ENCODE measurements at places on chromosomes 2 and 18.

- no peak for DNase-seq
Measured at GRCh38 chr18:62453864-62454263, 69.0 kb upstream of the ZCCHC2 start.

GRCh38 chr2:127051116-127052056 lies 55.6 kb downstream of the BIN1 start:
- no peak for DNase-seq

GRCh38 chr2:221997100-221997499 lies 301.7 kb downstream of the PAX3 start:
- no peak for DNase-seq

GRCh38 chr2:20507166-20507692 lies 60.4 kb downstream of the RHOB start:
- no peak for DNase-seq

DNA sequence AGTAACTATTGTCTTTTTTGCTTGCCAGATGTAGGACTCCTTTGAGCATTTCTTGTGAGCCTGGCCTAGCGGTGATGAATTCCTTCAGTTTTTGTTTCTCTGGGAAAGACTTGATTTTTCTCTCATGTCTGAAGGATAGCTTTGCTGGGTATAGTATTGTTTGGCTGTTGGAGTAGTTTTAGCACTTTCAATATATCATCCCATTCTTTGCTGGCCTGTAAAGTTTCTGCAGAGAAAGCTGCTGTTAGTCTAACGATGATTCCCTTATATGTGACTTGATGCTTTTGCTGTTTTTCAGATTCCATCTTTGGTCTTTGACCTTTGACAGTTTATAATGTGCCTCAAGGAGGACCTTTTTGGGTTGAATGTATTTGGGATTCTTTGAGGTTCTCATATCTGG lies 12.7 kb downstream of the ZDBF2 start:
- no peak for DNase-seq

DNA sequence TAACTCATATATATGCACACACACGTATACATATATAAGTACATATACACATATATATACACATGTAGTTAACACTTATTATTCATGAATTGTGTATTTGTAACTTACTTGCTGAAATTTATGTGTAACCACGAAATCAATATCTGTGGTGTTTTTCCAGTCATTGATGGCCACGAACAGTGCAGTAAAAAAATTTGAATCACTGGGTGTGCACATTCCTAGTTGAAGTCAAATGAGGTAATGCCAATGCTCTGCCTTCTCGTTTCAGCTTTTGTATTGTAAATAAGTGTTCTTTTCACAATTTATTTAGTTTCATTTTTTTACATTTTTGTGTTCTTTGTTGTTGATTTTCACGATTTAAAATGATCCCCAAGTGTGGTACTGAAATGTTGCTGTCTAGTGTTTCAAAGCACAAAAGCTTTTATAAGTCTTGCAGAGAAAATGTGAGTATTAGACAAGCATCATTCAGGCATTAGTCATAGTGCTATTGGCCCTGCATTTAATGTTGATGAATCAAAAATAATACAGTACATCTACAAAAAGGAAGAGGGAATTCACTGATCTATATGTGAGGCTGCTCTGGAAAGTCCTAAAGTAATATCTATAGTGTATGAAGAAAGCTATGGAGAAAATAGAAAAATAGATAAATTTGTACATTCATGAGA lies 419.0 kb downstream of the DSC3 start:
- no peak for DNase-seq

DNA sequence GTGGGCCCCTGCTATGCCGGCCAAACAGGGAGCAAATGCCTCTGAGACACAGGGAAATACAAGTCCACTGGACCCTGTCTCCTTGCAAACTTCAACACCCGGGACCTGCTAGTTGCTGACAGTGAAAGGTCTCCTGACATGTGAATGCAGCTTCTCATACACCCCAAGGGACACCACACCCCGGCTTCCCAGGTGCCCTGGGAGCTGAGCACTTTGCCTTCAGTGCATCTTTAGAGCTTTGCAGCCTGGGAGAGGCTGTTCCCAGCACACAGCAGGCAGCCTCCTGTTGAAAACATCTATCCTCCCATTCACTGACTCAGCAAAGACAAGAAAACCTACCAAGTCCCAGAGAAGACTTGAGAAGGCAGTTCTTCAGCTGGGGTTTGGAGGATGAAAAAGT lies 143.4 kb downstream of the COL6A3 start:
- no peak for DNase-seq

DNA sequence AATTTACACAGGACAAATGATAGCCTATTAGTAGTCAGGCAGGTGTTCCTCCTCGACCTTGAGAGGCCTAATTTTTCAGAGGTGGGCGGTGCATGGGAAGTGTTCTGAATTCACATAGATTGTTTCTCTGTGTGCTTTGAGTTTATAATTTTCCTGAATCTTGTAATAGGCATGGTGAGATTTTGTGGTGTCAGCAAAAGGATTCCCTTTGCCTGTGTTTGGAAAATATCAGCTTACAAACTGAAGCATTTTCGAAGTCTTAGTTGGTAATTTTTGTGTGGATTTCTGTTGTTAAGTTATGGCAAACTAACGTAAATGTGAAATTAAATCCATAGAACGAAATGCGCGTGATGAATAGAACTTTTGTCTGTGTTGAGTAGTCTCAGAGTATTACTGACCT lies 194.0 kb upstream of the RBMS1 start:
- peak; percentile 24 for DNase-seq

GRCh38 chr2:52288596-52288995 lies 1256.7 kb upstream of the NRXN1 start:
- no peak for DNase-seq

DNA sequence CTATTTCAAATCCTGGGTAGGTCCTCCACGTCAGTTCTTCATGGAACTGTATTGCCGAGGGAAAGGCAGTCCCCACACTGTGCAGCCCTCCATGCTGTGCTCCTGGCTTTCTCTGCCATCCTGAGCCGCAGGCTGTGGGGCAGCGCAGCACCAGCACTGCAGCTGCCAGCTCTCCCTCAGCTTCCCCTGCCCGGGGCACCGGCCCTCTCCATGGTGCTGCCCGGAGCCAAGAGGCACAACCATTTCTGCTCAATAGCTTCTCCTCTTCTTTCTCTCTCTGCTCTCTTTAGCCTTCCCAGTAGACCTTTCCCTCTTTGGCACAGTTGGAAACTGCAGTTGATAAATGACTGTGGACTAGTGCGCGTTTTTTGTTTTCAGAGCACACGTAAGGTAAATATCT lies 12.1 kb downstream of the ANKRD23 start:
- DNase-seq = no peak

DNA sequence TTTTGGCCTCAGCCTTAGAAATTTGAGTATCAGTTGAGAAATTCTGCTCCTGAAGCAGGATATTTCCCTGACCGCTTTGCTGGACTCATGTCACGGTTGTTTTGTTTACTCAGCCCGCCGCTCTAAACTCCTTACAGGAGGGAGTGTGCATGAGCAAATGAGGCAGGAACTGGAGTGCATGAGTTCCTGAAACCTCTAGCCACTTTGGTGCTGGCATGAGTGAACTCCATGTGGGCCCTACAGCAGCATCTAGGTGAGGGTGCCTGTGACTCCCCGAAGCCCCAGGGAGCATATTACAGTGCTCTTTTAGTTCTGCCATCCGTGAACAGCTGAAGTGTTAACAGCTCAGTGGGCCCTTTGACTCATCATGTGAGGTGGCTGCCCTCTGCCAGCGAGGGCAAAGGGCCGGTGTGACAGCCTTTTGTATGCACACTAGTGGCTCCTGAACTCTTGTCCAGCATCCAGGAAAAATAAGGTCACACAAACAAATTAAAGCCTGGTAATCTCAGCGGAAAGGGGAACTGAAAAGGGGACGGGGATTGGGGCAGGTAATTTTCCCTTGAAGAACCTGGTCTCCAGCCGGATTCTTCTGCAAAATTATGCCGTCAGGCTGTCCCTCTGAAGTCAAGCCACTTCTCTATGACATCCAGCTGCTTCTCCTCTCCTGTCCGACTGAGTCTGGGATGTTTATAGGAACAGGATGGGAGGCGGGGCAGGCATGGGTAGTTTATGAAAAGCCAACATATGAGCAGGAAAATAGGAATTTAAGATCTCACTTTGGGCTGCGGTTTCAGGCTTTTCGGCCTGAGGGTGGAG lies 1668.7 kb downstream of the SUCLG1 start:
- peak; percentile 35 for DNase-seq

DNA sequence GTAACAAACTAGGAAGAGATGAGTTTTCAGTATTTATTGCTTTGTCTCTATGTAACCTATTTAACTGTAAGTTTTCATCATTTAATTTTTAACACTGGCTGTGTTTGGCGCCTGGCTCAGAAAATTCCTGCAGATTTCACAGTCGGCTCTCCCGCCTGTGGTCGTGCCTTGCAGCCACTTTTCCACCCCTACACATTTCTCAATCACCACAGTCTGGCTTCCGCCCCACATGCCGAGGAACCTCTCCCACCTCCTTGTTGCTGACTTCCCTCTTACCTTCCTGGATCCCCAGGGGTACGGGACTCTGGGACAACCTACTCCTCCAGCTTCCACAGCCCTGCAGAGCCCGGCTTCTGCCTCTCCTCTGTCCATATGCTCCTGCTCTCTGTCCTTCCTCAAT lies 41.6 kb upstream of the MGAT4A start:
- DNase-seq = no peak

- no peak for DNase-seq
Measured at GRCh38 chr2:238655198-238655860, 192.6 kb upstream of the TWIST2 start.

GRCh38 chr2:98137196-98137595 lies 50.2 kb downstream of the VWA3B start:
- DNase-seq = no peak

DNA sequence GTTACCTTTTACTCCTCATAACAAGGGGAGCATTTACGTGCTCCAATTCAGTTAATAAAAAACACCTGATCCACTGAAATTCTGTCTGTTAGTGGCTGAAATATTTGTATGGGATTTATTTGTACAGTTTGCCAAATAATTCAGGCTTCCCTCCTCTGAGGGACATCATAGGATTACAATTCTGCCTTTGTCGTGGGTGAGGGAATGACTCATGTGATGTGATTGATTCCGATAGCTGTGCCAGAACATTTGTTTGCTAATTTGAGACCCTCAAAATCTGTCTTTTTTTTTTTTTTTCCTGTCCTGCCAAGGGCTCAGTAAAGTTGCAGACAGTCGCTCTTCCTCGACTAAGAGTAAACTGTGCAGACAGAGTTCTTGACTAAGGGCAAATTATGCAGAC lies 612.6 kb upstream of the CDH2 start:
- DNase-seq = no peak

DNA sequence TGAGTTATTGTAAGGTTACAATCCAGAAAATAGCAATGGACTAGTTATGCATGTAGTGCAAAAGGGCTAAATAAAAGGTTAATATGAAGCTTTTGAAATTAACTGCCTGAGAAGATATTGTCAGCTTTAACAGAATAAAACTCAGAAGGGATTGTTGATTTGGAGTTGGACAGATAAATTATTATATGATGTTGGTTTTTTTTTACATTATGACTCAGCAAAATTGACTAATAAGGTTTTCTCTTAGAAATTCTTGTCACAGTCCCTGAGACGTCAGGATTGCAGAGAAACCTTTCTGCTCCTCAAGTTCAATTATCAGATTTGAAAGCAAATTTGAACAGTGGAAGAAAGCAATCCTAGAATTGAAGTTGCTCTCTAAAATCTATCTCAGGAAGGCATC lies 946.9 kb downstream of the CBLN2 start:
- DNase-seq = no peak

GRCh38 chr18:68780802-68781635 lies 16.9 kb upstream of the CCDC102B start:
- no peak for DNase-seq

DNA sequence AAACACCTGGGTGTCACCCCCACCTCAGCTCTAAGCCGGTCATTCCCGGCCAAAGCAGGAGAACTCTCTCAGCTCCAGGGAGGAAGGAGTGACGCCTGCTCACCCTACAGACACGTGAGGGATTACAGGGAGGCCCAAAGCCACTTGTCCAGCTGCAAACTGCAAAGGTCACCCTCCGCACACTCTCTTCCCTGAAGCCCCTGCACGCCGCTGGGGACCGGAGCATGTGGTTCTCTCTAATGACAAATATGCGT lies 108.0 kb upstream of the ID2 start:
- DNase-seq = no peak

DNA sequence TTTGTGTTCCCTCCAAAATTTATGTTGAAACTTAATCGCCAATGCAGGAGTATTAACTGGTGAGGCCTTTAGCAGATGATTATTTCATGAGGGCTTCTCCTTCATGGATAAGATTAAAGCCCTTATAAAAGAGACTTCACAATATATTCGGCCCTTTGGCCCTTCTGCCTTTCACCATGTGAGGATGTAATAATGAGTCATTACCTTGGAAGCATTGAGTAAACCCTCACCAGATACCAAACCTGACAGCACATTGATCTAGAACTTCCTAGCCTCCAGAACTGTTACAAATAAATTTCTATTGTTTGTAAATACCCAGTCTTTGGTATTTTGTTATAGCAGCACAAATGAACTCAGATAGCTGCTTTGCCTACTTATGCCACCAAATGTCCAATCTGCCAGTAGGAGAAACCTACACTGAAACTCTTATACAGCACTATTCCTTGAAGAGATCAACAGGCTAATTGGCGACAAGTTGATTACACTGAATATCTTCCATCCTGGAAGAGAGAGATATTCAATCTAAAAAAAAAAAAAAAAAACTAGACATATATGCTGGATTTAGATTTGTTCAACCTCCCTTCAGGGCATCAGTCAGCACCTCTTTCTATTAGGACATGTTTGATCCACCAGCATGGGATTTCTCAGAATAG lies 125.9 kb upstream of the COL5A2 start:
- DNase-seq = no peak

- DNase-seq = no peak
Measured at GRCh38 chr2:69288429-69288828, 98.6 kb downstream of the GFPT1 start.

GRCh38 chr2:222465746-222466145 lies 41.4 kb downstream of the SGPP2 start:
- no peak for DNase-seq

GRCh38 chr2:196454492-196454891 lies 185.0 kb upstream of the CCDC150 start:
- DNase-seq = no peak

GRCh38 chr18:2985628-2986027 lies 27.3 kb downstream of the LPIN2 start:
- DNase-seq = no peak

GRCh38 chr2:226794751-226795171 lies 4.9 kb downstream of the IRS1 start:
- no peak for DNase-seq

- no peak for DNase-seq
Measured at GRCh38 chr2:197075754-197076337, 149.3 kb upstream of the PGAP1 start.

DNA sequence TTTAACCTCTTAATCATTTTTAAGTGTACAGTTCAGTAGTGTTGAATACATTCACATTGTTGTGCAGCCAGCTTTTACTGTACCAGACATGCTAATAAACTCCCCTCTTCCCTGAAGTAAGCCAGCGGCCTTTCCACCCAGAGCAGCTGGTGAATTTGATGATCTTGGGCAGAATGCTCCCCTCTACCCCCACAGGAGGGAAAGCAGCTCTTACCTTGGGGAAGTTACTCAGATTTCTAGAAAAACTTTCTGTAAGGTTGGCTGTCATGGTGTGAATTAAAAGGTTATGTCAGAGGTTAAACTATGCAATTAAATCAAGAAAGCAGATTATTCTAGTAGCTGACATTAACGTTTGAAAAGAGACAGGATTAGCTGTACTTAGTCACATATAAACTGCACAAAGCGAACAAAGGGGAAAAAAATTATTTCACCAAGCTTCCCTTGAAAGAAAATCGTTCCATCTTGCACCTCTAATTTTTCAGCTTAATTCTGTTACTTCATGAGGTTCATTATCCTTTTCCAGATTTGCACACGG lies 398.5 kb upstream of the NRP2 start:
- no peak for DNase-seq

All from NCI-H2029 treated with DMSO at 0.1 percent for 48 hours (cell line).